GM23248 (cell line): ENCODE measurements at places on chromosomes 3 and 15. TPM values are rescaled to one million over a fixed set of nuclear protein-coding genes. Genes with fewer than 3 reads are reported as not detected.

GADL1 gene
- total RNA-seq = 0.13 TPM in 1 of 2 replicates, not detected in the other

OCA2 gene
- total RNA-seq = not detected in 2 replicates

SLC6A1 gene
- not detected in 2 replicates for total RNA-seq

- H3K27ac ChIP-seq = no peak overlapping the region
- no peaks in the 10 kb centered on the region for H3K36me3 ChIP-seq
- H3K4me1 ChIP-seq = no peaks in the 10 kb centered on the region
- H3K4me3 ChIP-seq = no peak overlapping the region
- DNase-seq = no peak
- 0 out of 2 replicates have a peak, but pooled peaks cover 3% of the 10 kb centered on the region for H3K27me3 ChIP-seq
These were observed 305.0 kb downstream of the SHQ1 start for GRCh38 chr3:72543246-72543645.

DNA sequence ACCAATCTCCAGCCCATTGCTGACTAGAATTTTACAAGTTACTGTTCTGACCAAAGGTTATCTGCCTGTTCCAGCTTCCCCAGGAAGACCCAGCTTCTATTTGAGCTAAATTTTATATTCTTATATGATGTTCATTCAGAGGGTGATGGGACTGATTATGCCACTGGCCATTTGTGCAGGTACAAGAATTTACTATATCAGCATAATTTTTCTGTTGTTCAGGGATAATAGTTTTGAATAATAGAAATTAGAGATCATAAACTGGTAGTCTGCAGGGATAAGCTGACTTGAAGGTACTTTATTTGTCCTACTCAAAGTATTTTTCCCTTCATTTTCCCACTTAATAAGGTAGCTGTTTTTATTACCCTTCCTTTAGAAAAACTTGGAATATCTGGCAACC lies 222.6 kb upstream of the MRPL3 start:
- no peaks in the 10 kb centered on the region for H3K36me3 ChIP-seq
- H3K4me3 ChIP-seq = no peak overlapping the region
- no peaks in the 10 kb centered on the region for H3K27me3 ChIP-seq
- no peak for DNase-seq

GRCh38 chr3:126938520-126939337 lies 44.2 kb upstream of the PLXNA1 start:
- H3K27ac ChIP-seq = no peak overlapping the region
- DNase-seq = no peak
- H3K4me3 ChIP-seq = no peak overlapping the region
- peaks cover 6% of the 10 kb centered on the region for H3K4me1 ChIP-seq
- no peaks in the 10 kb centered on the region for H3K27me3 ChIP-seq

- no peak for DNase-seq
- H3K27me3 ChIP-seq = no peaks in the 10 kb centered on the region
- H3K36me3 ChIP-seq = peaks cover 66% of the 10 kb centered on the region
- peaks cover 22% of the 10 kb centered on the region for H3K4me1 ChIP-seq
- no peak overlapping the region for H3K4me3 ChIP-seq
These were observed 5.1 kb downstream of the SEC13 start for GRCh38 chr3:10315771-10316344.

GRCh38 chr3:192487033-192487432 lies 240.3 kb downstream of the FGF12 start:
- H3K27me3 ChIP-seq = no peaks in the 10 kb centered on the region; the same call in 1 of the 2 replicates
- DNase-seq = no peak
- peaks cover 3% of the 10 kb centered on the region; the same call in 1 of the 2 replicates for H3K4me1 ChIP-seq
- H3K36me3 ChIP-seq = no peaks in the 10 kb centered on the region

- DNase-seq = no peak
- H3K4me1 ChIP-seq = peaks cover 7% of the 10 kb centered on the region; the same call in 1 of the 2 replicates
- H3K36me3 ChIP-seq = no peaks in the 10 kb centered on the region
- H3K27me3 ChIP-seq = no peaks in the 10 kb centered on the region
These were observed 58.8 kb downstream of the TRPC1 start for GRCh38 chr3:142782616-142783015.

DNA sequence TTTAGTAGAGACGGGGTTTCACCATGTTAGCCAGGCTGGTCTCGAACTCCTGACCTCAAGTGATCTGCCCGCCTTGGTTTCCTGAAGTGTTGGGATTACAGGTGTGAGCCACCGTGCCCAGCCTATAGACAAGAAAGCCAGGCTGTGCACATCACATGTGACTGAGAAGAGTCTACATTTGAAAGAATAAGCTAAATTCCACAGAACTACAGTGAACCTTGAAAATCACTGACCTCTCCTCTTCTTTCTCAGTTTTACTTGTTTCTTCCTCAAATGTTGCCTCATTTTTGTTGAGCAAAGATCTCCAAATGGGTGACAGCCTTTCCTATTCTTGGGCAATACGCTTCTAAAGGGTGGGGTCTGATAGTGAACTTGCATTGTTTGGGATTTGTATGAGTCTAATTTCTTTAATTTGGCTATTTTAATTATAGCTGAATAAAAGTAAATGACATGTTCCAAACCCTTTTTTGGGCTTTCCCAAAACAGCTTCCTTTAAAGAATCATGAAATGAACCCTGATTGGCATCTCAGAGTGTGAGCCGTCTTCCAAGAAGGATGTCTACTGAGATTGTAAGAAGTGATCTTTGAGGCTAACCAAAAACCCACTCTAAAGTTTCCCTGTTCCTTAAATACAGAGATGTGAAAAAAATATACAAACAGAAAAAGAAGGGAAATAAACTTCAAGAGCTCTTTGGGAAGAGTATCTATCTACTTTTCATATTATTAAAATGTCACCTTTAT lies 21.6 kb upstream of the SPTBN5 start:
- no peak overlapping the region for H3K4me3 ChIP-seq
- DNase-seq = no peak

DNA sequence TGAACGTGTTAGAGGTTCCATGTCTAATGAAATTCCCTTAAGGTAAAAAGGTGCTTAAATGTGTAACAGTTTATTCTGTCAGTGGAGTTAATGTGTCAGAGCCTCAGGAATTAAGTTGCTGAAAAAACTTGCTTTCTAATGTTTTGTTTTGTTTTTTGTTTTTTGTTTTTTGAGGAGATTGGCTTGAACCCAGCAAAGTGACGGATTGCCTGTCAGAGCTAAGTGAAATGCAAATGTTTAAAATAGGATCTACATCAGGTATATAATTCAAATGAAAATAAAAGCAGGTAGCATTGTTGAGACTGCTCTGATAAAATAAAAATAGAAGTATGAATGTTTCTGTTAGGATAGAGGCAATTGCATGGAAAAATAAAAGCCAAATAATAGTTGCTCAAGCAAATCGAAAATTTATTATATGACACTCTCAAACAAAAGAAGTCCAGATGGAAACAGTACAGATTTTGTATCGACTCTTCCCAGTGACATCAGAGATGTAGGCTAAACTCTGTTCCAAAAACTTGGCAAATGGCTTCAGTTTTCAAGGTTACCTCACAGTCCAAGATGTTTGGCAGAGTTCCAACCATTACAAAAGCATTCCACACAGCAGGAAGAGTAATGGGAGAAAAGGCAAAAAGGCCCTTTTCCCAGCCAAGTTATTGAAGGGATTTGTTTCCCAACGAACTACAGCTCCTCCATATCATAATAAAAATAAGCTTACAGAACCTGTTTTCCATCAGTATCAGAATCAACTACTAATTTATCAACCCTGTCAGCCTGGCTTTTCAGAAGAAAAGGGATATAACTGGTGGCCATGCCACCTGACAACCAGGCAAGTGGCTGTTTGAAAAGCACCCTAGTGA lies 291.0 kb downstream of the TBL1XR1 start:
- H3K4me1 ChIP-seq = no peaks in the 10 kb centered on the region
- no peaks in the 10 kb centered on the region for H3K36me3 ChIP-seq
- DNase-seq = peak; percentile 54
- H3K27ac ChIP-seq = no peak overlapping the region
- H3K27me3 ChIP-seq = peaks cover 3% of the 10 kb centered on the region; the same call in 1 of the 2 replicates

- H3K36me3 ChIP-seq = peaks cover 55% of the 10 kb centered on the region
- no peaks in the 10 kb centered on the region for H3K27me3 ChIP-seq
- peak overlapping the region; percentile 22; the same call in 1 of the 2 replicates for H3K27ac ChIP-seq
- H3K4me3 ChIP-seq = no peak overlapping the region
- no peak for DNase-seq
These were observed 8.8 kb downstream of the EIF2AK4 start for GRCh38 chr15:39942753-39943150.

DNA sequence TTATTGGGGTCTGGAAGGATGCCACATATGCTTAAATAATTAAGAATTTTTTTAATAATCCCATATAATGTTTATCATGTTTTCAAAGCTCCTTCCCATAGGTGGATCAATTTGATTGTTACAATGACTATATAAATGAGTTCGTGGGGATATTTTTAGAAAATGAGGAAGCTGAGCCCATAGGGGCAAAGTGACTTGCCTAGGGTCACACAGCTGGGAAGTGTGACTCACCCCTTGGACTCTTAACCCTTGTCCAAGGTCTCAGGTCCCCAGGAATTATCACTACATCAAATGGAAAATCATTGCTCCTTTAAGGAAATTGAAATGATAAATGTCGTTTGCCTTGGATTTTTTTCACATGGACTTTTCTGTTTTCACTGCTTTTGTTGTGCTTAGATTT lies 161.2 kb upstream of the RGMA start:
- no peaks in the 10 kb centered on the region for H3K36me3 ChIP-seq
- no peaks in the 10 kb centered on the region for H3K4me1 ChIP-seq
- no peak overlapping the region for H3K27ac ChIP-seq
- no peak overlapping the region for H3K4me3 ChIP-seq
- H3K27me3 ChIP-seq = no peaks in the 10 kb centered on the region
- DNase-seq = no peak

MED12L gene
- total RNA-seq = 0.13 and 0.32 TPM in 2 replicates

DNA sequence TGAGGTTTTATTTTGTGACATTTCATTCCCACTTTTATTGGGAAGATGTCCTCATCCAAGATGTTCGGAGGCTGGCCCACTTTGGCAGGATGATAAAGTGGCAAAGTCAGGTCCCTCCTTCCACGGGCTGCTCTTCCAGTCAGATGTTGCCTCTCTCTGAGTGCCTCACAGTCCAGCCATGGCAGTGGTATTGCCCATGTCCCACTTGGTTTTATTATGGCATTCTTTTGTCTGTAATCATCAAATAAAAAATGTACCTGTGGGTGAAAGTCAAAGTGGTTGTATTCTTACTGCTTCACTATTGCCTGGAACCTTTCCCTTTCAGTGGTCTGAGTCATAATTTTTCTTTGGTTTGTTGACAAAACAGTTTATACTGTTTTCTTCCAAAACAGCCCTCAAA lies 20.2 kb downstream of the ARNT2 start:
- no peak overlapping the region for H3K27ac ChIP-seq
- no peak for DNase-seq
- H3K4me3 ChIP-seq = no peak overlapping the region
- H3K27me3 ChIP-seq = no peaks in the 10 kb centered on the region

ZNF860 gene
- total RNA-seq = 0.43 TPM in 1 of 2 replicates, not detected in the other

DNA sequence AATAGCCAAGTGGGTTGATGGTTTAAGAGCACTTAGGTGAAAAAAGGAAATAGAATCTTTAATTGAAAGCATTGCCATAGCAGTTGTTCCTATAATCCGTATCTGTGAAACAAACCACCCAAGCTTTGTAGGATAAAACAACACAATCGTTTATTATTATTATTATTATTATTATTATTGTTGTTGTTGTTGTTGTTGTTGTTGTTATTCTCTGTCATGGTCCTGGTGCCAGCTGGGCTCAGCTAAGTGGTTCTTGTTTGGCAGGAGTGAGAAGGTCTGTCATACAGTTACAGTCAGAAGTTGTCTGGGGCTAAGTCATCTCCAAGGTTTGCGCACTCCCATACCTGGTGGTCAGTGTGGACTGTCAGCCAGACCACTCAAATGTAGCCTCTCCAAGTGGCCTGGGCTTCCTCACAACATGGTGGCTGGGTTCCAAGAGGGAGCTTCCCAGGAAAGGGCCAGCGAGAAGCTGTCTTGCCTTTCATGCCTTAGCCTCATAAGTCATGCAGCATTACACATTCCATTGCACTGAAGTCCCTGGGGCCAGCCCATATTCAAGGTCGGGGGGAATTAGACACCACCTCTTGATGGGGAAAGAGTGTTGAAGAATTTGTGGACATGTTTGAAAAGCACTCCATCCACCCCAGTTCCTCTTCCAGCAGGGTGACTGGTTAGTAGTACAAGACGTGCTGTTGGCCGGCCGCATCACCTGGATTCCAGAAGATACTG lies 54.3 kb upstream of the FGD5 start:
- no peaks in the 10 kb centered on the region for H3K4me1 ChIP-seq
- peak; percentile 13 for DNase-seq
- H3K36me3 ChIP-seq = no peaks in the 10 kb centered on the region
- H3K27ac ChIP-seq = no peak overlapping the region
- H3K27me3 ChIP-seq = no peaks in the 10 kb centered on the region; the same call in 1 of the 2 replicates
